ENCODE measurements at places on chromosomes 3 and 15.

GRCh38 chr15:38743147-38743546, 178.5 kb upstream of the RASGRP1 start:
- DNase-seq = no peak

DNA sequence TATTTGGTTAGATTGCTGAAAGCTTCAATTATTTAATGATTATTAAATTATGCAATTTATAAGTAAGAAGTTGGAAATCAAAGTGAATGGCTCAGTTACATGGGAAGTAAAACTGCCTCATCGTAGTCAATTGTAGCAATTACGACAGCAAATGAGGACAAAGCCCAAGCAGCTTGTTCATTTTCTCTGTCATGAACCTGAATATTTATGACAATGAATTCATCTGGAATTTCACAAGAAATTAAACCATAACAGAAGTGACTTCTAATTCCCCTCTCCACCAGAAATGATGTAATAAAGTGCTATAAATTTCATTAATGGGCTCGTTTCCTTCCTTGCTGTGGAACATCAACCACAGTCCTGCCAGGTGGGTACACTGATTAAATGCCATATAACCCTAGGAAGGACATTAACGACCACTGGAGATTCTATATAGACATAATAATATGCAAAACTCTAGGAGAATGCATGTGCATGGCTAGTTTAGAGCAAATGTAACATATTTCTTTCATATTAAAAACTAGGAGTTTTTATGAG, 273.8 kb upstream of the DCBLD2 start:
- no peak for DNase-seq

DNA sequence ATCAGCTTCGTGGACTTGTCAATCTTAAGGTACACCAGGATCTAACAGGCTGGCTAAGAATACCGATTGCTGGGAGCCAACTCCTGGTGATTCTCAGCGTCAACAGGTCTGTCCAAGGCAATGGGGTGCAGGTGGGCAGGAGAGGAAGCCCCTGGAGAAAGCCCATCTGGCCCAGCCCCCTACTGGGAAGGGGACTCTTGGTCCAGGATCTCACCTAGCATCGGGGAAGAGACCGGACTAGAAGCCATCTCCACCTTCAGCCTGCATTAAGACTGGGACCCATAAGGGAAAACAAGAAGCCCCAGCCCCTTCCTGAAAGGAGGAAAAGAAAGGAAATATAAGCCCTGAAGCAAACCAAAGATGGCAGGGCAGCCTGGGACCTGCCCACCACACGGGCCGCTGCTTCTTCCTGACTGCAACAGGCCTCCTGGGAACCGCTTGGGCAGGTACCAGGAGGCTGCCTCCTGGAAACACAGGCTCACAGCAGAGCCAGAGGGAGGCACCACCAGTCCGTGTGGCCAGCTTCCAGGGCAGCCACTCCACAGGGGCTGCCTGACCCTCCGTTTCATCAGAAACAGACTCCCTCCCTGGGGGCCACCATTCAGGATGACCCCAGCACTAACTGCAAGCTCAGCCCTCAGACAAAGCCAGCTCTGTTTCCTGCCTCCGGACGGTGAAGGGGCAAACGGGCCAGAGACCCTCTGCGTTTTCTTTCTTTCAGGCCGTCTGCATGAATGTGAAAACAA, 100.2 kb downstream of the LRIG1 start:
- DNase-seq = no peak

- no peak for DNase-seq
Observed at GRCh38 chr3:51353691-51354090, 31.4 kb upstream of the MANF start.

GRCh38 chr3:72818905-72819304, 29.3 kb downstream of the SHQ1 start:
- peak; percentile 75 for DNase-seq

GRCh38 chr3:152591515-152591914, 243.4 kb upstream of the P2RY1 start:
- DNase-seq = no peak

DNA sequence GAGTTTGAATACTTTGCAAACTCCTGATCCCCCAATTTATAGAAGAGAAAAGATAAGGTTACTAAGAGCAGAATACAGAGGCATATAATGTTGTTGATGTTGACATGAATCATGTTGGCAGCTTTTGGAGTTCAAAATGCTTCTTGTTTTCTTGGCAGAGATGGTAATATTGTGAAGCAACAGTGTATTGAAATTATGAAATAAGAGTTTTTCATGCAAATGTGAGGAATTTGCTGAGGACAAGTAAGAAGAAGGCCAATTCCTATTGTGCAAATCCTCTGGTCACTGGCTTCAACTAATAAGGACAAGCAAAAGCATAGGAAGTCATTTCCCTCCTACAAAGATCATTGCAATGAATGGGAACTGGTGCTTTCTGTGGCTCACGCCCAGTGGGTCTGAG, 126.9 kb upstream of the CHL1 start:
- no peak for DNase-seq

DNA sequence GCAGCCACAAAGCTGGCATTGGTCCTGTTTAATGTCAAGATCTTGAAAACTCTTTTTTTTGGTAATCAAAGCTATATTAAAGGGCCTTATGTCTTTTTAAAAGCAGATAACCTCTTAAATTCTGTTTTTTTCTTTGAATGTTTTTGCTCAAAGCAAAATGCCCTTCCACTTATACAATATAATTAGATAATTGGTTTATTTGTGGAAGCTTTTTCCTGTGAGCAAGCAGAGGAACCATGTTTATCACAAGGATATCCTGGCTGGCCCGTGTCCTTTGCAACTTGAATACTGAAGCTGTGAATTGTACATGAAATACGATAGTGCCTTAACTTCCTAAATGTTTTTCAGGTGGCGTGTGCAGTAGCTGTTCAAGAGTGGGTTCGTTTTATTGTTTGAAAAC, 2.6 kb downstream of the ST3GAL6 start:
- no peak for DNase-seq

DNA sequence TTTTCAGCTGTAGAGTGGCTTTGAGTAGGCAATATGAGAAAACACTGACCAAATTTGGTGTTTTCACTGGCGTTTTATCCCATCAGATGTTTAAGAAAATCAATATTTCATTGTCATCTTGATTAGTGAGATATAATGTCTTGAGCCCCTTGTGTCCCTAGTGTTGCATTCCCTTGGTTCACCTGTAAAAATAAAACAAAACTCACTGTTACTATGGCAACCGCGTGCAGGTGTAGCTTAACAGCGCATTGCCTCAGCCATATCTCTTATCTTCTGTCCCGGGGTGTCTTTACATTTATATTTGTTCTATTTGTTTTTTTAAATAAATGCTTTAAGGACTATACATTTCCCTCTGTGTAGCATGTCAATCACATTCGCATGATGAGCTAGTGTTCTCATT, 551.6 kb downstream of the ZIC1 start:
- DNase-seq = no peak

- DNase-seq = no peak
Observed at GRCh38 chr3:161403251-161403650, 31.9 kb upstream of the SPTSSB start.

- DNase-seq = no peak
Observed at GRCh38 chr3:145767909-145768308, 393.1 kb downstream of the PLOD2 start.

- no peak for DNase-seq
Observed at GRCh38 chr3:120144267-120144666, 50.0 kb upstream of the GSK3B start.

DNA sequence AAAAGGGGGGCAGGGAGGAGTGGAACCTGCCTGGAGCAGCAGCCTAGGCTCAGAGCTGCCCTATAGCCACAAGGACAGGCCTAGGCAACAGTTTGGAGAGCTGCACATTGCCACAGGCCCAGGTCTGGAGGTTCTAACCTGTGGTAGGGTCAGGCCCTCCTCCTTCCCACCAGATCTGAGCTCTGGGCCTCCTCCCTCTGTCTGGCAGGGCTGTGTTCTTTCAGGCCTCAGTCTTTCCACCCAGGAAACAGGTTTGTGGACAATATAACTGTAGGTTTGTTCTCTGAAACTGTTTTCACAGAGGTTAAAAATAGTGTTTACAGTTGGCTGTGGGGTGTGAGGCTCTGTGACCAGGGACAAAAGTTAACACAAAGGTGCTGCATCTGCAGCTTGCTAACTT, 9.0 kb upstream of the CAMKV start:
- DNase-seq = no peak

- DNase-seq = no peak
Observed at GRCh38 chr3:10949197-10949596, 43.4 kb upstream of the SLC6A1 start.

GRCh38 chr3:183182732-183183610, 20.4 kb upstream of the LAMP3 start:
- no peak for DNase-seq
